ENCODE measurements at places on chromosomes 2 and 18.

- DNase-seq = no peak
Observed at GRCh38 chr2:104040771-104041170, 813.1 kb upstream of the POU3F3 start.

GRCh38 chr2:92074549-92074898 lies 2796.7 kb upstream of the TEKT4 start:
- no peak for DNase-seq

DNA sequence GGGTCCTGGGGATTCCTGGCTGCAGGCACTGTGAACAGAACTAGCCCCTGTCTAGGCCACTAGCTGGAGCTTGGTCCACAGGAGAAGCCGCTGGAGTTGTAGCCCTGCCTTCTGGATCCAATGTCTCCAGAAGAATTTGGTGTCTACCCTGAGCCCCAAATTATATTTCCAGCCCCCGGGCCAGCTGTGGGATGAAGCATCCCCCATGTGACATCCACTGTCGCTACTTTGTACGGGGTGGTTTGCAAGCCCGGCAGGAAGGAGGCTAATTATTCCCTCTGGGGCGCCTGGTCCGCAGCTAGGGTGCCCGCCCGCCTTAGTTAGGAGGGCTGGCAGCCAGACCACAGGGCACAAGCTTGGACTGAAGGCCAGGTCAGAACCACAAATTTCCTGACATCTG lies 106.5 kb downstream of the SMAD7 start:
- no peak for DNase-seq

- no peak for DNase-seq
Observed at GRCh38 chr2:15726321-15727057, 134.8 kb downstream of the DDX1 start.

- DNase-seq = no peak
Observed at GRCh38 chr2:46066116-46066515, 231.1 kb upstream of the EPAS1 start.

GRCh38 chr2:66897181-66897580 lies 462.3 kb downstream of the MEIS1 start:
- no peak for DNase-seq

DNA sequence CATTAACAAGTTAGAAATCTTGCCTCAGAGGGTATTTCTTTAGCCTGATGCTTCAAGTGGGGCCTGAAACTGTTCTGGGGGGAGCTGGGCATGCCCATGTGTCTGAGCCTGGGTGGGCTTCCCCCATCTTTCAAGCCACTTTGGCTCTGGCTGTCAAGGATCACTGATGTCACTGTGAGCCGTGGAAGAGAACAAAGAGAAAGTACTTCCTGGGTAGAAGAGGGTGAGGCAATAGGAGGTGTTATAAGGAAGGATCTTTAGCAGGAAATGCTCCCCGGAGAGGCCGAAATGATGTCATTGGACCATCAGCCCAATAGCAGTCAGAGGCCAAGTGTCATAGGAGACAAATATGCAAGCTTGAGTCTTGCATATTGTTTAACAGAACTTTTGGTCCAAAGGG lies 228.4 kb upstream of the MEX3C start:
- no peak for DNase-seq

- no peak for DNase-seq
Observed at GRCh38 chr2:184927040-184927439, 328.7 kb downstream of the ZNF804A start.

DNA sequence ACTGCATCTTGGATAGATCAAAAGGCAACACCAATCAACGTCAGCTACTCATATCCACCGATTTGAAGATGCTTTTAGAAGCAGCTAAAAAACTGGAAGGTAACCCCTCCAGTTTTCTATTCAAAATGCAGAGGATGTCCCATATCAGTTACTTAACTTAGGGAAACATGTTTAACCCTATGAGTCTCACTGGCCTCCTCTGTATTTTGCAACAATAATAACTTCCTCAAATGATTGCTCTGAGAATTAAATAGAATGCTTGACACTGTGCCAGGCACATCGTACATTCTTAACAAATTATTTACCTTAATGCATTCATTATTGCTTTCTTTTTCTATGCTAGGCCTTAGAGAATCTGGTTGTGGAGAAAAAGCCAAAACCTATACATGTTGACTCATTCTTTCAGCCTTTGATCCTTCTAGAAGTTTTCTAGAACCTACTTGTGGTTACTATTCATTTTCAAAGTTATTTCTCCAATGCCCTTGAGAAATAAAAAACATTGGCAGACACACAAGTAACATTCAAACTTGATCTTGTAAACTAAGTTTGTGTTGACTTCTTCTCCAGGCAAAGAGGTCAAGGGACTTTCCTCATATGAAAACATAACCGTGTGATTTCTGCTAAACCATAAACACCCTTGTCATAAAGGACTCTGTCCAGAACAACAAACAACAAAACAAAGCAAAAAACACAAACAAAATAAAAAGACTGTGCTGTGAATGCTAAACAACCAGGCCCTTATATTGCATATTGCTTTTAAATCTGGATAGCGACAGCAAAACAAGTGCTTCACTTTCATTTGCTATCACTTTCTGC lies 4.6 kb downstream of the DOCK10 start:
- no peak for DNase-seq

GRCh38 chr18:9631814-9632496 lies 17.6 kb upstream of the PPP4R1 start:
- DNase-seq = no peak

GRCh38 chr2:195560209-195560895 lies 96.7 kb upstream of the SLC39A10 start:
- no peak for DNase-seq

DNA sequence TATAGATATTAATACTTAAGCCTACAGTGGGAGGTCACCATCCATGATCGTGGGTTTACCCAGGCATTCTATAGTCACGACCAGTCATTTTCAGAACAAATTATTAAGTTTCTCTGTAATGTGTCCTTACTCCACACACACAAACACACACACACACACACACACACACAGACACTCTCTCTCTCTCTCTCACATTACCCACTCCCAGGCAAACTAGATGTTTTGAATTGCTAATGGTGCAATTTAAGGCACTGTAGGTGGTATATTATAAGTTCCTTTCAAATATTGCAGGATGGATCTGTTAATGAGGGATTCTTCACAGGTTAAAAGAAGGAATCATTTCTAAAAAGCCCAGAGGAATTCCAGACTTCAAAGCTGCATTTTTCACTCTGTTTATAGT lies 657.8 kb downstream of the MBD2 start:
- DNase-seq = no peak

DNA sequence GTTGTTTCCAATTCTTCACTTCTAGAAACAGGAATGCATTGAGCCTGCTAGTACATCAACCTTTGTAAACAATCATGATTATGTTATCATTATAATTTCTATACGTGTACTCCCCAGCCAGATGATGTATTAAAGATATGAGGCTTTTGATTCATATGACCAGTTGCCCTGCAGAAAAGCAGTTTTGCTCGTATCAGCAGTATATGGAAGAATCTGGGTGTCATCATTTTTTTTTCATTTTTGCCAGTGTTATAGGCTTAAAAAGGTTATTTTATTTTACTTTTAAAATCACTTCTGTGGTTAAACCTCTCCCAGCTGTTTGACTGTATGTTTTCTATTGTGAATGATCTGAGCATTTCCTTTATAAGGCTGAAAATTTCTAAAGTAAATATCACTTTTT lies 471.8 kb upstream of the NRP2 start:
- DNase-seq = no peak

GRCh38 chr2:121064186-121064585 lies 220.8 kb downstream of the TFCP2L1 start:
- DNase-seq = no peak

DNA sequence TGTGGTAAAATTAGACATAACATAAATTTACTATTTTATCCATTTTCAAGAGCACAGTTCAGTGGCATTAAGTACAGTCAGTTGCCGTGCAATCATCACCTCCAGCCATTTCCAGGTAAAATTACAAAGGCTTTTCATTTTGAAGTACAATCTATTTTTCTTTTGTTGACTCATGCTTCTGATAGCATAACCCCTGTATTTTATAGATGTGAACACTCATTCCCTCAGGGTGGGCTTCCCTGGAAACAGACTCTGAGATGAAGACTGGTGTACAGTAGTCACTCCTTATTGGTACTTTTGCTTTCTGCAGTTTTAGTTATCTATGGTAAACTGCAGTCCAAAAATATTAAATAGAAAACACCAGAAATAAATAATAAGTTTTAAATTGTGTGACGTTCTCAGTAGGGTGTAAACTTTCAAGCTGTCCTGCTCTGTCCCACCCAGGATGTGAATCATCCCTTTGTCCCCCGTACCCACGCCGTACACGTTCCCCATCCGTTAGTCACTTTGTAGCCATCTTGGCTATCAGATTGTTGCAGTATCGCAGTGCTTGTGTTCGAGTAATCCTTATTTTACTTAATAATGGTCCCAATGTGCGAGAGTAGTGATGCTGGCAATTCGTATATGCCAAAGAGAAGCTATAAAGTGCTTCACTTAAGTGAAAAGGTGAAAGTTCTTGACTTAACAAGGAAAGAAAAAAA lies 41.1 kb upstream of the NAB1 start:
- DNase-seq = no peak

DNA sequence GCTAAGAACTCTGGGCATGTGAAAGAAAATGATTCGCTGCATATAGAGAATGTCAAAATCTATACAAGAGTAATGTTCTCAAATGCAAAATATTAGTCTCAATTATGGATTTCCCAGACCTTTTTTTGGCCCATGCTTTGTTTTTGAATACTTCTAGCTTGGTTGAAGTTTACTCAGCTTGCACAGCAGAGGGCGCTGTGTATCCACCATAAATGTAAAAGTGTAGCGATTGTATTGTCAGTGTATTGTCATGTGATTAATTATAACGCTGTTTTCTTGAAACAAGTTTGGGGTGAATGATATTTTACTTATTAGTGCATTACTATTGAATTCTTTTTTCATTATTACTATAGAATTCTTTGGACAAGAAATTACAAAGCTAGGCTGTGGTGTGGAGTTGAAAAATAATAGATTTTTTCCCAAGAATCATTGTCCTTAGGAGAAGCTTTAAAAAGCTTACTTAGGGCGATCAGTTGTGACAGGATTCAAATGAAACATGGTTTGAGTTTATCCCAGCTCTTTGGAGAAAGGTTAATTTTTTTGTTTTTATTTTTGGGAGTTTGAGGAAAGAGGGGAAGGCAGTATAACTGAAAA lies 98.3 kb downstream of the PIK3C3 start:
- DNase-seq = peak; percentile 39

DNA sequence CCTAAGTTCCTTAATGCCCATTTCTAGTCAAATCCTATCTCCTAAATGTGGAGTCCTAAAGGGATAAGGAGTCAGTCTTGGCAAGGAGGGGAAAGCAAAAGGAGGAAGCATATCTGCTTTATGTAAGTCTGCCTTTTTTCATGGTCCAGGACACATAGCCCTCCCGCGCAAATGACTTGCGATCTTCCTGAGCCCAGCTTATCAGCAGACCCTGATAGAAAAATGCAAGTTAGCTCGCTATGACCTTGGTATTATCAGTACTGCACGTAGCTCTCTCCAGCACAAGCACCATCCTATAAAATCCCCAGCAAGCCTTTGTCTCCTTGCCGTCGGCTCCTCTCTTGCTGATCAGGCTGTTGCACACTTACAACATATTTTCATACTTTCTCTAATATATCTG lies 281.4 kb upstream of the KCNH7 start:
- no peak for DNase-seq

DNA sequence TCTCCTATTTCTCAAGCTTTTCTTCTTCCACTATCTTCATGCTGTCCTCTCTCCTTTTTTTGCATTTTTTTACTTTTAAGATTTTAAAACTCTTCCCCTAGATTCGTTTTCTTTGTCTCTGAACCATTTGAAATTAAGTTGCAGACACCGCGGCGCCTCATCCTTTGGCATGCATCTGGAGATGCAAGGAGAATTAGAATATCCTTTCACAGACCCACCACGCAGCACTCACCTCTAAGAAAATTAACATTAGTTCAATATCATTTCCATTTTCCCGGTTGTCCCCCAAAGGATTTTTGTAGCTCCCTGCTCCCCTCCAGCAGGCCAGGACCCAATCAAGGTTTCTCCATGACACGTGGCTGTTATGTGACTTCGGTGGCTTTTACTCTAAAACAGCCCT lies 88.8 kb downstream of the C1QL2 start:
- no peak for DNase-seq

DNA sequence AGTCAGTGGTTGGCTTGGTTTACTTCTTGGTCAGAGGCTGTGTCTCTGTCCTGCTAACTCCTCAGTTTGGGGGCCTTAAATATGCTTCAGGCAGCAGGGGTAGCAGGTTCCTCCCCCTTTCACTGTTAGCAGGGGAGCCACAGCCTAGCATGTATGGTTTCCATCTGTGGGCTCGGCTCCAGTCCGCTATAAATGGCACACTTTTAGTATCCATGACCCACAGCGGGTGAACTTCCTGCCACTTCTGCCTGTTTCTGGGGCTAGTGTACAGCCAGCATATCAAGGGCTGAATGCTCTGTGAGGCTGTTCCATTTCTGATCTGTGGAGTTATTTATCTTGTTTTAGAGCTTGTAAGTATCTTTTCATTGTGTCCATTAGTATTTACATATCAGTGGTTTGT lies 58.3 kb downstream of the MRPL33 start:
- DNase-seq = no peak

DNA sequence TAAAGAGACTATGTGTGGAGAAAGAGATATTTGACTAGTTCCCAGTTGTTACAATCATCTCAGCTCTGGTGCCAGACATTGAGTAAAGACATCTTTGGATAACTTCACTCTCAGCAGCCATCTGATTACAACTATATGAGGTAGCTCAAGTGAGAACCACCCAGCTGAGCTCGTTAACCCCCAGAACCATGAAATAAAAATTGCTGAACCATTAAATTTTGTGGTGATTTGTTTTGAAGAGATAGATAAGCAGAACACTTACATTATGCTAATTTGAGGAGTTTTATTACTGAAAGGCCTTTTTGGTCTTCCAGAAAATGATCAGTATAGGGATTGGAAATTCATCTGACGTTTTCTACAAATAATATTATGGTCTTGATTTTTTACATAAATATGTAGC lies 101.1 kb downstream of the PMS1 start:
- DNase-seq = no peak

DNA sequence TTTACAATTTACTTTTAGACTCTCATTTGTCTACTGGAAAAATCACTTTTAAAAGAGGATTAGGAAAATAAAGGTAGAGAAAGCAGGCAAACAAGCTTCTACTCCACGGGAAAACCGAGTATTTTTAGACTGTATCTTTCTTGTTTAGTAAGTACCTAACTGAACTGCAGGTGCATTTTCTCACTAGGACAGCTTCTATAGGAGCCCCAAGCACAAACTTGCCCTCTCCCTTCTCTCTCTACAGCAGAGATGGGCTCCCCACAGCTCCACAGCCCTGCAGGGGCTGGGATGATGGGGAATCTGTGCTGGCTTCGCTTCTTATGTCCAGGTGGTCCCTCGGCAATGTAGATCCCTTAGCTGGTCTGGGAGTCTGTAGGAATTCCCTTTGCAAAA lies 16.2 kb downstream of the PSTPIP2 start:
- no peak for DNase-seq

DNA sequence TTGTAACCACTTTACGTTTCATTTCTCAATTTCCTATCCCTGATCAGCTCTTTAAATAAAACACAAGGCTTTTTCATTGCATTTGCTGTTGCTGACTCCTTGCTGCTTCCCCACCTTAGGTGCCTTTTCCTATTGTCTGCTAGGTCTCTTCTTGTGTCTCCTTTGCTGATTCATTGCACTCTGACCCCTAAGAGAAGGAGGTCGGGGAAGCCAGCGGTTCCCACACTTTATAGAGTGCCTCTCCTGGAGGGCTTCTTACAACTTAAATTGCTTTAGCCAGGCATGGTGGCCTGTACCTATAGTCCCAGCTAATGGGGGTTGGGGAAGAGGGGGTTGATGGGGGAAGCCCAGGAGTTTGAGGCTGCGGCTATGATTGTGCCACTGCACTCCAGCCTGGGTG lies 495.0 kb downstream of the DLGAP1 start:
- no peak for DNase-seq

All from stimulated activated CD4-positive, alpha-beta T cell treated with anti-CD3 and anti-CD28 coated beads, Interleukin-2, amount 100 ng/mL, for 4 hours (primary cell).